NCI-H2081 (cell line): ENCODE measurements at places on chromosomes 1 and 21.

GRCh38 chr1:25796811-25797458 is 3.1 kb upstream of the SELENON start:
- DNase-seq, result peak; percentile 94

- no peak for DNase-seq
These were observed 31.4 kb downstream of the KCNC4 start for GRCh38 chr1:110241516-110241915.

GRCh38 chr1:20052386-20052785 is 17.6 kb upstream of the PLA2G5 start:
- no peak for DNase-seq

DNA sequence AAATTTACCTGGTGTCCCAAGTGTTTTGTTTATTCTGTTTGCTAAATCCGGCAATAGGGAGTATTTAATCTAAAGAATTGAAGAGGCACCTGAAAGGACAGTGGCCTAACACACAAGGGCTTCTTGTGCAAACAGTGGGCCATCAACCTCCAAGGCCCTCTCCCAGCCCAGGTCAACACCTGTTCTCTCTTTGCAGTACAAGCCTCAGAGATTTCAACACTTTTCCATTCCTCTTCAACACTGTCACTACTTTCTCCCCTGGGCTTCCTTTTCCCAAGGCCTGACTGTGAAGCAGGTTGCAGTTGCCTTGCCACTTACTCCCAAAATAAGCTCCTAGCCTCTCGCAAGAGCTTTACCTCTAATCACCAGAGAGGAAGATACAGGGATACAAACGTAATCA is 3.2 kb upstream of the SNAPIN start:
- DNase-seq, result no peak
